ENCODE measurements at places on chromosomes 7 and 10.

- DNase-seq, result no peak
These were observed 391.2 kb downstream of the TYW1 start for GRCh38 chr7:67387851-67388250.

- DNase-seq, result no peak
These were observed 182.8 kb upstream of the PHYHIPL start for GRCh38 chr10:58993480-58994221.

DNA sequence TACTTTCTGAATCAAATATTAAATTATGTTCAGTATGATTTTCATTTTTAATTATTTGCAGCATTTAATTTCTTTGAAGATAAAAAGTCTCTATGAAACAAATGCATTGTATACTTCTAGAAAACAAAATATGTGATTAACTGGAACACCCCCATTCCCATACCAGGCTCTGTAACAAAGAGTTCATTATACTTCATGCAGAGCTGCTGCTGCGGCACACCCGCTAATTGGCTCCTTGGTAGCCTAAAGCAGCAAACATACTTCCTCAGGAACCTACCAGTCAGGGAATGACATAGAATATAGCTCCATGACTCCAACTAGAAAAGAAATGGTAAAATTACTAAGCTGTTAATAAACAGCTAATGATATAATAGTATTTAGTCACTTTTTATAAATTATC lies 19.3 kb downstream of the RAB11FIP2 start:
- no peak for DNase-seq

DNA sequence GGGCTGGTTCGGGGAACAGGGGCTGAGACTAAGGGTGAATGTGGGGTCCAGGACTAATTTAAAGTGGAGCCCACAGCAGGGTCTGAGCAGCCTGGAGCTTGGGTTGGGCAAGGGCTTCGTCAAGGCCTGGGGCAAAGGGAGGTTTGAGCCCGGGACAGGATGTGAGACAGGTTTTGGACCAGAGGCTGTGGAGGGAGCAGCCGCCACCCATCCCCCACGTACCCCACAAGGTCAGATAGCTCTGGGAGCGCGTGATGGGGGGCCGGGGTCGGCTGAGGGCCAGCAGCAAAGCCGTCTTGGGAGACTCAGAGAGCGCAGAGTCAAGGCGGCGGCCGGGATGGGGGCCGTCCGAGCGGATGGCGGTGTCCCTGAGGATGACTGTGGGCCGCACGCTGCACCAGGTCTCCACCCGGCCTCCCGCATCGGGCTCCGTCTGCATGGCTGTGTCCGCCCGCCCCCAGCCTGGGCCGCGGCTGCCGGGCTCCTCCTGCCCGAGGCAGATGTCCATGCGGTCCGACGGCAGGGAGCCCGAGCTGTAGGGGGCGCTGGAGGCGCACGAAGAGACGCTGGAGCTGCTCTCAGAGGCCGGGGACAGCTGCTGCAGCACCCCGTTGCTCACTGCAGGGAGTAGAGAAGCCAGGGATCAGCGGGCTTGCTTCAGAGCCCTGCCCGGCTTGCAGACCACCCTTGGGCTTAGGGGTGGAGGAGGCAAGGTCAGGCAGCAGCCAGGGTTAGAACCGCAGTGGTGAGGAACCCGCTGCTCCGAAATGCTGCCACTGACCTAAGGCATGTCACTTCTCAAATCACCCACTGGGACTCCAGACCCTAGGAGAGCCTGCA lies 12.1 kb downstream of the PDZD7 start:
- DNase-seq, result no peak
